ENCODE measurements at places on chromosomes 12 and 14.

DNA sequence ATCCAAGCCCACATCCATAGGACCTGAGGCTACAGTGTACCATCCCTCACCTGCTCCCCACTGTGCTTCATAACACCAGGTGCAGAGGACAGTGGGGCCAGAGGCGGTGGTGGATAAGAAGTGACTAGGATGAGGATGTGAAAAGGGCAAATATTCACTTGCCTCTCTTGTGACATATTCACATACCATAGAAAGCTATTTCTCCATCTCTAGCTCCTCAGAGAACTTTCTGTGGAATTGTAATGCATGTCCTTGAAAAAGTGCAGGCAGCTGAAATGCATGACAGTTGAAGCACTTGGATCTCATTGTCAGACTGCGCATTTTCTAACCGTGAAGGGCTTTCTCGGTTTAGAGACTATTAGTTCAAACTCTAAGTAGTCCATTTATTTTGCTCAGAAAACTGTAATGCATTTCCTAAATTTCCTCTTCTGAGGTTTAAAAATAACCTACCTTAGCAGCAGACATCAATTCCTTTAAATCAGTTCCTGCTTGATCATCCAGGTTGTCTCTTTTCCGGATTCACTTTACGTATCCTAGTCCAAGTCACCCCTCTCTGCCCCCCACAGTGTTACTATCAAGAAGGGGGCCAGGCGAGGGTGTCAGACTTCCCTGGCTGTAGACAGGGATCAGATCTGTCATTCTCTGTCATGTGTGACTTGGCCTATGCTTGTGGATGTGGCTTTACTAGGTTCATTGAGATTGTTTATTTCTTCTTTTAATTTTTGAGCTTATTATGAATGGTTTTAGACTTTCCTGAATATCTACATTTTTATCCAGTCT, 984.0 kb upstream of the TMEM132C start:
- DNase-seq: no peak

GRCh38 chr14:32201816-32202490, at the start of gene RNU6-7:
TSS of gene RNU6-7 (plus strand) at chr14:32202045.
- DNase-seq: peak; percentile 37

DNA sequence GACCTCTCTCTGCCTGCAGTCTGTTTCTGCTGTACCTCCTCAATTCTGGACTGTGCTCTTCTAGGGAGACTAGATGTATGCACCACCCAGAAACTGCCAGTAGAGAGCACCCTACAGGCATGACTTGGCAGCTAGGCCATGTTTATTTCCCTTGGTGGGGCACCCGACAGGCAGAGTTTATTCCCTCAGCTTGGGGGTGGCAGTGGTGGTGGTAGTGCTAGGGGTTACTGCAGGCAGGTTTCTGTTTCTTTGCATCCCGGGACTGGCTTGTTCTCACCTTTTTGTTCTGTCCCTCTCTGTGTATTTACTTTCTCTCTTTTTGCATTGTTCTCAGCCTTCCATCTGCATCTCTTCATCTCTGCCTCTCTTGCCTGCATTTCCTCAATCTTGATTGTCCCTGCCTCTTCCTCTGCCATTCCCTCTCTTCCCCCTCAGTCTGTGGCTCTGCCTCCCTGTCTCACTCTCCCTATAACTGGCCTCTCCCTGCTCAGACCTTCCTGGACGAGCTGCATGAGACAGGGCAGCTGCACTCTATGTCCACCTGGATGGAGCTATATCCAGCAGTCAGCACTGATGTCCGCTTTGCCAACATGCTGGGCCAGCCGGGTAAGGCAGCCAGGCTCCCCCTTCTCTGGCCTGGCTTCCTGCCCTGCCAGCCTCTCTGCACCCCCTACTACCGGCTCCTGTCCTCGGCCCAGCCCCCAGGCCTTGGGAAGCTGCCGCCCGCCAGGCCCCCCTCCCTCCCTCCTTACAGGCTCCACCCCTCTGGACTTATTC, 13.8 kb downstream of the PRPF40B start:
- peak; percentile 18 for DNase-seq

DNA sequence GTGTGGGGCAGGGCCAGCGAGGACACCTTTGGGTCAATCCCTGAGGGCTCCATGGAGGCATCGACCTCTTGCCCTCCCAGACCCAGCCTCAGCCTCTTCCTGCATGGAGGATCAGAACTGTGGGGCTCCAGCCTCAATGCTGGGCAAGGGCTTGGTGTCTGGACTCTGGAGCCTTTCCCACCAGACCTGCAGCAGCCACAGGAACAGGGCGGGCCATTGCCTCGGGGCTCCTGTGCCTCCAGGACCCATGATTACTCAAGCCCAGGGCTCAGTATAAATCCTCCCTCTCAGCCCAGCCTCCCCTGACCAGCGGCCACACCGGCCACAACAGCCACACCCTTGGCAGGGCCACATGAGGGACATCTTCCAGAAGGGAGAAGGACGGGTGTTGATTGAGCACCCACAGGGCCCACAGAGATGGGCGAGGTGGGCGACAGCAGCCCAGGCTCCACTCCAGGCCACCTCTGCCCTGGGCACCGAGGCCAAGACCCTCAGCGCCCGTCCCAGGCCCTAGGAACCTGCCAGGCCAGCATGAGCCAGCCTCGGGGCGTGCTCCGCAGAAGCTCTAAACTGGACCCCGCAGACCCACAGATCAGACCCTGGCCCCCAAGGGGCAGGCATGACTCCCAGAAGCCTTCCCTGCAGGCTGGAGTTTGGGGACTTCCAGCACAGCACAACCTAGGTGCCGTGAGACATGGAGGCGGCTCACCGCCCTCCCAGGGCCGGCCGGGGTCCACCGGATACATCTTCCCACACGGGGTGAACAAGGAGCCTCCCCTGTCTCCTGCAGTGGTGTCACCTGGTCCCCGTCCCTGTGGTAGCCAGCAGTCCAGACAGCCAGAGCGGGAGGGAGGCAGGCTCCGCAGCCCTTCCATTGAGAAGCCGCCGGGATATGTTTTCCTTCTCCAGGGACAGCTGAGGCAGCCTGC, 25.1 kb downstream of the NCOR2 start:
- DNase-seq: no peak

GRCh38 chr14:100295376-100296105, 10.7 kb downstream of the SLC25A29 start:
- DNase-seq: no peak

DNA sequence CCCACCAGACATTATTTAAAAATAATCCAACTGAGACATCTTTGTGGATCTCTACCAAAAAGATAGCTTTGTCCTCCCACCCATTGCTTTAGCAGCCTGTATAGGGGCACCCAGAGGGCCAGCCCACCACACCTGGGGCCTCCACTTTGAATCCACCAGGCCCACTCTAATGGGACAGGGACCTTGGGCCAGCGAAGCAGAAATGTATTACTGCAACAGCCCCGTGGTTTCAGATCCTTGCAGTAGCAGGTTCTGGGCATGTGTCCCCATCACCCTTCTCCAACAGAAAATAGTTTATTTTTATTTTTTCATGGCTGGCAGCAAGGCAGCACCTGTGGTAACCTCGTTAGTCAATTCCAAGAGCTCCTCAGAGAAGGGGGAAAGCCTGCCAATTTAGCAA, 218.4 kb downstream of the ZFP36L1 start:
- DNase-seq: no peak

DNA sequence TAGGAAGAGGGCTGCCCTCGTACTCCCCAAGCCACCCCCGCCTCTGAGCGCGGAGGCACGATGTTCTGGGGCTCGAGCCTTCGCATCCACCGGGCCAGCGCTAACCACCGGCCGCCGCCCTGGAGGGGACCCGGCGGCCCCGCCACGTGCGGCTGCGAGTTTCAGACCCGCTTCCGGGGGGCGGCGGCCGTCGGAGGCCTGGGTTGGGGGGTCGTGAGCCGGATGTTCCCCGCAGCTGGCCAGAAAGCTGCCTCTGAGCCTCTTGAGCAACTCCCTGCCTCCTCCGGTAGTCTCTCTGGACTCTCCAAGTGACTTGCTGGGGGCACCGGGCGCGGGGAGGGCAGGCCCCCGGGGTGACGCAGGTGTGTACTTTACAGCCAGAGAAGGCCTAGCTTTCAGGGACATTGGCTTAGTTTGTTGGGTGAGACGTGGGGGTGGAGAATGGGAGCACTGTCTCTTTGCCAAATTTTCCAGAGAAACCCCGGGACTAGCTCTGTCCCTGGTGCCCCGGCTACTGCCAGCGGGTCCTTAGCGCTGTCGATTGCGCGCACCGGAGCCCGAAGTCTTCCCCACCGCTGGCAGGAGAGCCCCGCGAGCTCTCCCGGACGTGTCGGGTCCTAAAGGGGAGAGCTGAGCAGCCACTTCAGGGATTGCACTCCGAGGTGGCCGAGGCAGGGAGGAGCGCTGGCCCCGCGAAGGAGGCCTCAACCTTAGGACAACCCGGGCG, 15.6 kb downstream of the OTX2 start:
- no peak for DNase-seq

DNA sequence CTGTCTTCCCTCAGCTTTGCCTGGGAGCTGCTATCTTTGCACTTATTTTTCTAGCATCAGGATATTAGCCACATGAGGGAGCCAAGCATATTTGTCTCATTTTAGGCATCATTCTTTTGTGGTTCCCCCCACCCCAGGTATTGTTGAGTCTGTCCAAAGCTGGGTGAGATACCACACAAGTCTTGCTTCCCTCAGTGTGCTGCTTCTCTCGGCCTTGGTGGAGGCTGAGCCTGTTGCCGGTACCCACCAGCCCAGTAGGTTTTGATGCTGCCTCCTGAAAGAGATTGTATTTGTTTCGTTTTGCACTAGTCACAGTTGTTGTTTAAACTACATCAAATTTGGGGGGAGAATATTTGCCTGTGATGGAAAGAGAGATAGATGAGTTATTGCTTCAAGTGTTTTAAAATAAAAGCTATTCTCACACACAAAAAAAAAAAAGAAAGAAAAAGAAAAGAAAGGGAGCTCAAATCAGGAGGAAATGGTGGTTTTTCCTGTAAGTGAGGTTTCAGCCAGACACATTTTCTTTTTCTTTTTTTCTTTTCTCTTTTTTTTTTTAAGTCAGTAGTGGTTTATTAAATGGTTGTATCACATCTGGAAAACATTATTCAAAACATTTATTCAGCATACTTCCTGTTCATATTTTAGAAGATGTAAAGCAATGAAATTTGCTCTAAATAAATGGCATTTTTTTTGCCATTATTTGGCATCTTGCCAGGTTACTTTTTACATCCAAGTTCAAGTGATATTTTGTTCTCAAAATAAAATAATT, 58.5 kb downstream of the SLC4A8 start:
- no peak for DNase-seq

- DNase-seq: no peak
These were observed 324.2 kb downstream of the AEBP2 start for GRCh38 chr12:19763488-19763887.

DNA sequence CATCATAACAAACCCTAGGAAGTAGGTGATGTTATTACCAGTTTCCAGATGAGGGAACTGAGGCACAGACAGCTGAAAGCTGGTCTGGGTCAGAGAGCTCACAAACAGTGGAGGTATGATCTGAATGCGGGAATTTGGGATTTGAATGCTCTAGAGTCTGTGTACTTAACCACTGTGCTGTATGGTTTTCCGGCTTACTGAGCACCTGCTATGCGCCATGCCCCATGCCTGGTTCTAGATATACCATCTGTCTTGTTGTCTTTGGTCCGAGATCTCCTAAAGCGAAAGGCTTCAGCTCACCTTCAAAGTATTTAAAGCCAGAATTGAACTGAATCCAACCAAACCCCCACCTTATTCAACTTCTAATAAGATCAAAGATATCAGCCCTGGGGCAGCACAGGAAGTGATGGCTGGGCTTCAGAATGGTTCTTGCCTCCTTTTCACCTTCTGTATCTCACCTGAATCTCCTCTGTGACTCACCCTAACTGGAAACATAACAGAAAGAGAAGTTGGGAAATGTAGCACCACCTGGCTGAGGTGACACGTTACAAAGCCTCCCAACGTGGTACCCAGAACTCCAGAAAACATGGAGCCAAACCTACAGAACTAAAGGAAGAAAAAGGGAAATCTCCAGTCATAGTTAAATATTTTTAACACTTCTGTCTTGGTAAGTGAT, 54.3 kb downstream of the PRMT8 start:
- DNase-seq: no peak

Data from activated naive CD4-positive, alpha-beta T cell (primary cell).